Activated CD8-positive, alpha-beta T cell treated with anti-CD3 and anti-CD28 coated beads, Interleukin-2, amount 10 ng/mL, durations not matched to agents 7 days and 5 days (primary cell): ENCODE measurements at places on chromosomes 5 and 9. TPM values are rescaled to one million over a fixed set of nuclear protein-coding genes. Genes with fewer than 3 reads are reported as not detected.
A peak's percentile ranks its signal among the peaks of the same experiment; 100 is the strongest.

- DNase-seq: no peak
These were observed 221.3 kb upstream of the TAS2R1 start for GRCh38 chr5:9851458-9851857.

GRCh38 chr5:152332716-152333460 lies 72.2 kb downstream of the NMUR2 start:
- no peak for DNase-seq

DNA sequence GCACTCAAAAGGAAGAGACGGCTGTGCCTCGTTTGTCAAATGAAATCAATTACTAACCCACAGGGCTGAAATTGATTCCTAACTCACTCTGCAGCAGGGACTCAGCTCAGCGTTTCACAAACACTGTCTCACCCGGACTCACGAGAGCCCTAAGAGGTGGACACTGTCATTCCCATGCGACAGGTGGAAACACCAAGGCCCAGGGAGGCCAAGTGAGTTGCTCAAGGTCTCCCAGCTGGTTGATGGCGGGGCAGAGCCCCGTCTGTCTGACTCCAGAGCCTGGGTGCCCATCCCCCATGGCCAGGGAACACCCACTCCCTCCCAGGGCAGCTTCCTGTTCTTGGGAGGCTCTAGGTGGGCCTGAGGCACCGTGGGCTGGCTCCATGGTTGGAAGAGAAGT lies 1.3 kb upstream of the PLPP7 start:
- DNase-seq: no peak

DNA sequence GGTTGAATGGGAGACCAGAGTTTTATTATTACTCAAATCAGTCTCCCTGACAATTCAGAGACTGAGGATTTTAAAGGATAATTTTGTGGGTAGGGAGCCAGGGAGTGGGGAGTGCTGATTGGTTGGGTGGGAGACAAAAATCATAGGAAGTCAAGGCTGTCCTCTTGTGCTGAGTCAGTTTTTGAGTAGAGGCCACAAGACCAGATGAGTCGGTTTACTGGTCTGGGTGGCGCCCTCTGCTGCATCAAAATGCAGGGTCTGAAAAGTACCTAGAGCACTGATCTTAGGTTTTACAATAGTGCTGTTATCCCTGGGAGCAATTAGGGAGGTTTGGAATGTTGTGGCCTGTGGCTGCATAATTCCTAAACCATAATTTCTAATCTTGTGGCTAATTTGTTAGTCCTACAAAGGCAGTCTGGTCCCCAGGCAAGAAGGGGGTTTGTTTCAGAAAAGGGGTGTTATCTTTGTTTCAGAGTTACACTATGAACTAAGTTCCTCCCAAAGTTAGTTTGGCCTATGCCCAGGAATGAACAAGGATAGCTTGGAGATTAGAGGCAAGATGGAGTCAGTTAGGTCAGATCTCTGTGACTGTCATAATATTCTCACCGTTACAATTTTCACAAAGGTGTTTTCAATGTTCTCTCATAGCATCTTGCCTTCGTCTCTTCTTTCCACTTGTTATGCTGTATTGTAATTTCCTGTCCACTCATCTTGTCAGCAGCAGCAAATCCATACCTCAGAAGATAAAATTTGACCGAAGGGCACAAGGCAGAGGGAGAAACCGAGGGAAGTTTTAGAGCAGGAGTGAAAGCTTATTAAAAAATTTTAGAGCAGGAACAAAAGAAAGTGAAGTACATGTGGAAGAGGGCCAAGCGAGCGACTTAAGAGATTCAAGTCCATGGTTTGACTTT lies 59.2 kb upstream of the CLINT1 start:
- peak; percentile 75 for DNase-seq

DNA sequence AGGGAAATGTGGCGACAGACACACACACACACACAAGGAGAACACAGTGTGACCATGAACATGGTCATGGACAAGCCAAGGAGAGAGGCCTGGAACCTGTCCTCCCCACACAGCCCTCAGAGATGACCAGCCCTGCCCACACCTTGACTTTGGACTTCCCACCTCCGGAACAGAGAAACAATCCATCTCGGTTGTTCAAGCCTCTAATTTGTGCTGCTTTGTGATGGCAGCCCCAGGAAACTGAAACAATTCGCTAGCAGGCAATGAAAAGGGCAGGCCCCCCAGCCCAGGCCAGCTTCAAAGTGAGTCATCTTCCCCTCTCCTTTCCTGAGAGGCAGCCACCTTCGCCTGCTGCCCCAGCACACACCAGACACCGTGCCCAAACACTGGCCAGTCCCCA lies 47.7 kb downstream of the NSUN2 start:
- DNase-seq: no peak

GRCh38 chr5:137164961-137165360 lies 334.2 kb downstream of the SPOCK1 start:
- no peak for DNase-seq

DNA sequence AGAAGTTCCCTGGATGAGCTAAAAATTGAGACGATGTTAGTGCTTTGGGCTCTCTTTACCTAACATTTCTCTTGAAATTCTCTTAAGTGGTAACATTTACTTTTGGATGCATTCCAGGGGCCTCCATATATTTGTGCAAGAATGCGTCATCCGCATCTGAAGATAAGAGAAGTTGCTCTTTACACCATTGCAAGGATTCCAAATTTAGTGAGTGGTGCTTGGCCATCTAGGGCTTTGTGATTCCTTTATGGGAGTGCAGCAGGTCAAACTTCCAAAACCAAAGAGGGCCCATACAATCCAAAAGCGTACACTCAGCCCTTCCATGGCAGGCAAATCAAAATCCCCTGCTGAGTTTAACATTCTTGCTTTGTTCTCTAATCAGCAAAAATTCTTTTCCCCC lies 102.0 kb upstream of the DMAC1 start:
- no peak for DNase-seq

DNA sequence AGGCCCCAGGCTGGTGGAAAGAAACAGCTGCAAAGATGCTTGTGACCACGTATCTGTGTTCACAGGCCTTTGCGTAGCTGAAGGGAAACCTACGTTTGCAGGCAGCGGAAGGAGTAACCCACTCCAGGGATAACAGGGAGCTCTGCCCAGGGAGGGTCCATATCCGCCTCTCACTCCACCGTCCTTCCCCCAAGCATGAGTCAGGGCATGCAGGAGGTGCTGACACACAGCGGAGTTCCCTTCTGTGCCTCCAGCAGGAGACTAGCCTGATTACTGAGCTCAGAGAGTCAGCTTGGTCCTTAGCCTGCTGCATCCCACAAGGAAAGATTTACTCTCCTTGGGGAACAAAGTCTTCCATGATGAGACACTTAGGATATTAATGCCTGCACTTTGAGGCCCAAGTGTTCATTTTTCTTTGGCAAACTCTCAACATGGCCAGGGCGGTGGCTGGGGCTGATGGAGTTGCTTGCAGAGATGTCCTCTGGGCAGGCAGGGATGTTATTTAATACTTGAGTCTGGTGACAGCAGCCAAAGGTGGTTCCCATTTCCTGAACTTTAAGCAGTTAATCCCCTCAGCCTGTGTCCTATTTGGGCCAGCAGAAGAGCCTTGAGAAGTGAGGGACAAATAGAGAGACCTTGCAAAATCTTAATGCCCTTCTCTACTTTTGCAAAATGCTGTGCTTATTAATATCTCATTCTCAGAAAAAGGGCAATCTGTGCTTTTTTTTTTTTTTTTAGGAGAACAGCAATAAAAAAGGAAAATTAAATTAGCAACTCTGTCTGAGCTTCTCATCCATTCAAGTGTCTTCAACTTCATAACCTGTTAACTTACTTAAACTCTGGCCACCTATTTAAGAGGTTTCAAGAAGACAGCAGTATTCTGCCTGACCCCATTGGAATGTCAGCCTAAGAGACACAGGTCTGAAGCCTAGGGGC lies 222.1 kb downstream of the HSPA4 start:
- no peak for DNase-seq

DNA sequence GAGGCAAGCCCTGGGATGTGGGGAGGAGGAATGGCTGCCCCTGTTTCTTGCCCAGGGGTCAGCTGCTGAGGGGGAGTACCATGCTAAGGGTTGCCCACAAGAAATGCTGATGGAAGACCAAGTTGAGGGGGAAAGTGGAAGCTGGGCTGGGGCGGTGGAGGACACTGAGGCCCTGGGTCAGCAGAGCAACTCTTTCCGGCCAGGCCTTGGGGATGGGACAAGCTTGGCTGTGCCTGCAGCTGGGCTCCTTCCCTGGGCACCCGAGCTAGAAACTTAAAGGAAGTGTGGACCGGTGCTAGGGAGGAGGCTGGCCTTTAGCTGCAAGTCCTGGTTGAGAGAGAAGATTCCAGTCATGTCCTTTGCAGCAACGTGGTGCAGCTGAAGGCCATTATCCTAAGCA lies 22.7 kb downstream of the CSF1R start:
- no peak for DNase-seq

- no peak for DNase-seq
These were observed 94.9 kb upstream of the TNC start for GRCh38 chr9:115212832-115213231.

DNA sequence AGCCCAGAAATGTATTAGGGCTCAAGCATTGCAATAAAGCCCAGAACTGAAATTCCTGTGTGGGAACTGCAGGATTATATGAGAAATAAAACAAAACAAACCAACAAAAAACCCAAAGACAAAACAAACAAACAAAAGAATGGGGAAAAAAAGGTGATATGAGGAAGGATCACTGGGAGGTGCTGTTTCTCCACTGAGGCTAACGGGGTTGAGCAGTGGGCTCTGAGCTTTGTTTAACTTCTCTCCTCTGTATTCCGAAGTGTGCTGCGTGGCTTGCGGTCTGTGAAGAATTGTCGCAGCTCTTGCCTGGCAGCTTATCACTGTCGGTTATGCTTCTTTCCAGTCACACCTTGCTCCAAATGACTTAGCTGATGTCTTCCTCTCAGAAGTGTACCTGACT lies 106.3 kb downstream of the TENT4A start:
- peak; percentile 16 for DNase-seq

GRCh38 chr9:81455462-81456219 lies 233.7 kb downstream of the TLE1 start:
- DNase-seq: no peak

- no peak for DNase-seq
These were observed 587.6 kb upstream of the CDH18 start for GRCh38 chr5:20575571-20575970.

DNA sequence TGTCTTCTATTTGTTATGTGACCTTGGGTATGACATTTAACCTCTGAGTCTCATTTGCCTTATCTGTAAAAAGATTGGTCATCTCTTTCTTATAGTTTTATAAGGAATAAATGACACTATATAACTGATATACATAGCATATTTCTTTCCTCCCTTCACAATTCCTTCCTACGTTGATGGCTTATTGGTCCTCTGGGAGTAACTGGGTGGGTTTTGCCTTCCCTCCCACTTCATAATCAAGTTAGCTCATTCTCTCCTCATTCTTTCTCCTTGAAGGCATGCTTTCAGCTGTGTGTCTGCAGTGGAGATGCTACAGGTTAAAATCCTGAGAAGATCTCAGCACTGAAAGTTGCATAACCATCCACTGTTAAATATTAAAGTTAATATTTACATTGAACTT lies 382.4 kb downstream of the TMEM38B start:
- DNase-seq: no peak

DNA sequence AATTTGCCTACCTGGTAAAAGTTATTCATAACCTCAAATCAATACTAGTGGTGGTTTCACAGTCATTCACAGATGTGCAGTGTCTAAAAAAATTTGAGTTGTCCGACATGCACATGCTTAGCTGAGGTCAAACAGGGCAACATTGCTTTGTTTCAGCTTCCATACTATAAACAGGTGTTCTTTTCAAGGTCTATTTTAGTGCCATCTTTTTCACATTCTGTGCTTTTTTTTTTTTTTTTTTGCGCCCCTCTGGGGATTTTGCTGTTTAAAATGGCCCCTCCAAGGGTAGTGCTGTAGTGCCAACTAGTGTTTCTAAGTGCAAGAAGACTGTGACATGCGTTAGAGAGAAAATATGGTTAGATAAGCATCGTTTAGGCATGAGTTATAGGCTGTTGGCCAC lies 14.5 kb downstream of the PHAX start:
- DNase-seq: no peak

GRCh38 chr5:155056644-155057269 lies 43.2 kb downstream of the KIF4B start:
- DNase-seq: no peak

GRCh38 chr9:136700959-136701667 lies 11.3 kb upstream of the DIPK1B start:
- DNase-seq: peak; percentile 78

DNA sequence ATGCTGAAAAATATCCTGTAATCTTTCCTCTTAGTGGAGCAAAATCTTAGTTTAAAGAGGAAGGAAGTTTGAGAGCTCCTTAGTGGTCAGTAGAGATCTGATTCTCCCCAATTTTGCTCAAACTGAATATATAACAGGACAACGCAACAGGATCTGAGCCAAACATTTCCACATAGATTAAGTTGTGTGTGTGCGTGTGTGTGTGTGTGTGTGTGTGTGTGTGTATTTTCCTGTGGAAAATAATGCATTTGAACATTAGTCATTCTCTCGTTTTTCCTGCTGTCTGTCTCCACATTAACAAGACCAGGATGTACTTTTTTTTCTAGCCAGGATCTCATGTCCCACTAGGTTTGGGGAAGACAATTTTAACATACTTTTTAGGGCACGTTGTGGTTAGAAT lies 312.1 kb upstream of the CDH18 start:
- DNase-seq: no peak

DNA sequence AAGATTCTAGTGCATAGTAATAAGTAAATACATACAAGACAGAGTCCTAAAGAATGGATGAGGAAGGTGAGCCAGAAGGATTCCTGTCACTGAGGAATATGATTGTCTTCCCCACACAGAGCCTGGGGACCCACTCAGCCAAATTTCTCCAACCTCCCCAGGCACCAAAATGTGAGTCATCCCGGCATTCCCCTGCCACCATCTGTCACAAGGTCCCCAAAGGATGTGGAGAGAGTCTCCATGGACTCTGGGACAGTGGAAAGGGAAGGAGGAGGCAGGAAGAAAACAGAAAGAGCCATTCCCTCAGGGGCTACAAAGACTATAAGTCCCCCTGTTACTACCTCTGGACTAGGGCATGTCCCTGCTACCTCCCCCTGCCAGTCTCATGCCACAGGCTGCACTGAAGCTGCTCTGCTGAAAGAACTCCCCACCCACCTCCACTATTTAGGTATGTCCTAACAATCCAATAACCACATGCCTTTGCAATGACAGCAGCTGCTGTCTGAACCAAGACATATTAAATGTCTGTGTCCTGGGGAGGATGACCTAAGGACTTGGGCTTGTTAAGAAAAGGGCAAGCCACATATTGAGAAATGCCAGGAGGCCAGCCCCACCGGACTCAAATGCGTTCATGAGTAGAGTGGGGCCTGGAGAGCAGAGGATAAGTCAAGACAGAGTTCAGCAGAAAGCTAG lies 10.7 kb upstream of the OR5C1 start:
- DNase-seq: no peak

GRCh38 chr5:1930880-1931603 lies 48.3 kb upstream of the IRX4 start:
- no peak for DNase-seq

- DNase-seq: no peak
These were observed 5.8 kb downstream of the TYRP1 start for GRCh38 chr9:12698986-12699385.

- peak; percentile 67 for DNase-seq
These were observed 653 bp upstream of the HNRNPH1 start for GRCh38 chr5:179623906-179624741.

Gene IFNA2
- not detected for total RNA-seq

Gene CDH18
- total RNA-seq: not detected

Gene FBN2
- not detected for total RNA-seq

Gene GARNL3
- total RNA-seq: 1.3 TPM

Gene MLANA
- not detected for total RNA-seq

Gene ALDH1A1
- total RNA-seq: not detected

Gene ITGA2
- total RNA-seq: 4.3 TPM

Gene MZB1
- 19.9 TPM for total RNA-seq

Gene TICAM2
- total RNA-seq: 0.47 TPM

Gene RETREG1
- 51.8 TPM for total RNA-seq

Gene SLC36A3
- total RNA-seq: not detected

Gene AK8
- total RNA-seq: 0.39 TPM
